ENCODE measurements at places on chromosomes 7 and 10. TPM values are rescaled to one million over a fixed set of nuclear protein-coding genes. Genes with fewer than 3 reads are reported as not detected.

DNA sequence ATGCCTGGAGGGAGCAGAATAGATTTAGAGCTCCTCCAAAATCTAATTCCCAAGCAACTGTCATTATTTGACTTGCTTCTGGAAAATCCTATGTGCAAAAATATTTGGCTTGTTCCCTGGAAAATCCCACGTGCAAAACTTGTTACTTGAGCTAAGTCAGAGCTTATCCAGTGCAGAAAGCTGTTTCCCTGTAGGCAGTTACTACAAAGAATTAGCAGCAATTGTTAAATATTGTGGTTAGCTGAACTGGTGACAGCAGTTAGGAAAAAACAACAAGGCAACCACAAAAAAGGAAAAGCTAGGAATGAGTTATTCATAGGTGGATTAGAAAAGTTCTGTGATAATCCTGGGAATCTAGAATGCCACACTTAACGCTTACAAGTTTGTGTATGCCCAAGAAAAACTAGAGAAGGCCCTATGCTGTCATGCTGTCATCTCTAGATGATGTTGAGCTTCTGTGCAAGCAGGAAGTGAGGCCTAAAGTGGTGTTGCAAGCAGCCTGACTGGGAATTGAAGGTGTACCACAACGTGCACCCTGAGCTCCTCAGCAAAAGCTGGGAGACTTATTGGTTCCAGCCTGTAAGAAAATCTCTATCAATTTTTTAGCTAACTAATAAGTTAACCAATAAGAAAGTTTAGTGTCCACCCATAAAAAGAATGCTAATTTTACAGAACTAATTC, 738.6 kb upstream of the LRRTM3 start:
- DNase-seq: no peak

DNA sequence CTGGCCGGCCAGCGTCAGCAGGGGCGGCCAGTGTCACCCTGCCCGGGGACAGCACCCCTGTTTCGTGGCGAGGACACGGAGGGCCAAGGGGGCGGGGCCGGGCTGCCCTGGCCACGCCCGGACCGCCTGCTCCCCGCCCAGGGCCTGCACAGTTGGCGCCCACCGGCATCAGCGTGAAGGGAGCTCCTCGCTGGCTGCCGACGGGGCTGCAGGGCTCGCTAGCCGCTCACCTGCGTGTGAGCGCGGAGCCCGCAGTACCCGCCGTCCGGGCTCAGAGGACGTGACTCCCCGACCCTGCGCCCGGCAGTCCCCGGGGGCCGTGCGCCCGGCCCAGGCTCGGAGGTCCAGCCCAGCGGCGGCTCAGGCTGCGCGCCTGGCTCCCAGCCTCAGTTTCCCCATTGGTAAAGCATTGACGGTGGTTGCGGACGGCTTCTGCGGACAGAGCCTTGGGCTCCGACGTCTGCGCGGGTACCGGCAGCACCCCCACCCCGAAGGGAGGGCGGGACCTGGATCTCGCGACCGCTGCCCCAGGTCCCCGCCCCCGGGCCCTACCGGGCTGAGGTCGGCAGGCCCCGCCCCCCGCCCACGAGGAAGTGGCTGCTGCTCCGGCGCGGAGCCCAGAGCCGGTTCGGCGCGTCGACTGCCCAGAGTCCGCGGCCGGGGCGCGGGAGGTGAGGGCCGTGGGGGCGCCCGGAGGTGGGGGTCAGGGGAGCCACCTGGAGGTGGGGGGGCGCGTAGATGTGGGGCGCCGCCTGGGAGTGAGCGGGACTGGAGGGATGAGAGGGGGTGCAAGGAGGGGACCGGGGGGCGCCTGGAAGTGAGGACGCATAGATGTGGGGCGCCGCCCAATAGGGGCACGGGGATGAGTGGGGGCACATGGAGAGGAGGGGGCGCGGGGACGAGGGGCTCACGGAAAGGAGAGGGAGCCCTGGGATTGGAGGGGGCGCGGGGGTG, at the start of gene ARPC1B:
Gene ARPC1B, plus strand, starts transcription at position 620 of the 954 bp plus-strand sequence. CDS start 10,985 bp downstream, outside the sequence.
- peak; percentile 94 for DNase-seq

Gene AGFG2
- total RNA-seq: 49.3 TPM

GRCh38 chr7:86947929-86948328, 111.5 kb downstream of the ELAPOR2 start:
- no peak for DNase-seq

- no peak for DNase-seq
Measured at GRCh38 chr10:36457751-36458150, 667.6 kb upstream of the ANKRD30A start.
